ENCODE measurements at places on chromosomes 1 and 21.

GRCh38 chr1:82162486-82163420, 362.0 kb downstream of the ADGRL2 start:
- DNase-seq, result no peak

- no peak for DNase-seq
These were observed 563.9 kb downstream of the NPHP4 start for GRCh38 chr1:5428351-5428750.

- DNase-seq, result no peak
These were observed 33.5 kb downstream of the ZMYM1 start for GRCh38 chr1:35112668-35113067.

- DNase-seq, result no peak
These were observed 10.9 kb upstream of the METTL25B start for GRCh38 chr1:156717351-156717750.

GRCh38 chr21:36966821-36967768, 626 bp upstream of the HLCS start:
- no peak for DNase-seq

GRCh38 chr1:58781541-58782177, 2.2 kb downstream of the JUN start:
- peak; percentile 76 for DNase-seq

GRCh38 chr1:22334860-22335550, 116.6 kb upstream of the ZBTB40 start:
- DNase-seq, result no peak

DNA sequence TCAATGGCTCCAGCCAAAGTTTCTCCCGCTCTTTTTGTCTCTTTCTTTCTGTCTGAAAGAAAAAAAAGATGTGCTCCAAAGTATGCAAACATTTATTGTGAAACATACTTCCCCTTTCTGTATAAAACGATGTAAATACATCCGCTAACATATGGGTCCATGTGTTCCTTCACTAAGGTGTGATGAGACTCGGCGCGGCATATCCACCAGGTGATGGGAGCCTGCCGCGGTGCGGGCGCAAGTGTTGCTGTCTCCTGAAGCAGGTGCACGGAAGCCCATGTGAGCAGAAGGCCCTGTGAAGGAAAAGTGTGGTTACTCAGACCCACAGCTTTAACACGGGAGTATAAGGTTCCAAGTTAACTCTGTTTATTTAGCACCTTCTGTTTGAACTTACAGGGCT, 466.6 kb upstream of the C1orf87 start:
- no peak for DNase-seq

DNA sequence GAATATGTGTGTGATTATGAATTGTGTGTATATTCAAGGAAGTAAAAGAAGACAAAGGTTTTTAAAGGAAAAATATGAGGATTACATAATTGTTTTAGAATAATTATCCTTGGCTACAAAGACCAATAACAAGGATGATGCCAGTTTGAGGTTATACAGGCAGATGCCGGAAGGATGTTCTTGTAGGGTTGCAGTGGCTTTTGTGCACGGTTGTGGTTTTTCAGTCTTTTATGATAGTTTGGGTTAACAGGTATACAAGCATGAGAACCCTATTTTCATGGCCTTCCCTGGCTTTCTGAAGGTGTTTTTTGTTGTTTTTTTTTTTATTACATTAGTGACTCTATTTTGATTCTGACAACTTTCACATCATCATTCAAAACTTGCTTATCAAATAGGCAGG, 4.9 kb downstream of the CR2 start:
- no peak for DNase-seq

GRCh38 chr1:12114340-12114683, 51.2 kb downstream of the TNFRSF8 start:
- no peak for DNase-seq

DNA sequence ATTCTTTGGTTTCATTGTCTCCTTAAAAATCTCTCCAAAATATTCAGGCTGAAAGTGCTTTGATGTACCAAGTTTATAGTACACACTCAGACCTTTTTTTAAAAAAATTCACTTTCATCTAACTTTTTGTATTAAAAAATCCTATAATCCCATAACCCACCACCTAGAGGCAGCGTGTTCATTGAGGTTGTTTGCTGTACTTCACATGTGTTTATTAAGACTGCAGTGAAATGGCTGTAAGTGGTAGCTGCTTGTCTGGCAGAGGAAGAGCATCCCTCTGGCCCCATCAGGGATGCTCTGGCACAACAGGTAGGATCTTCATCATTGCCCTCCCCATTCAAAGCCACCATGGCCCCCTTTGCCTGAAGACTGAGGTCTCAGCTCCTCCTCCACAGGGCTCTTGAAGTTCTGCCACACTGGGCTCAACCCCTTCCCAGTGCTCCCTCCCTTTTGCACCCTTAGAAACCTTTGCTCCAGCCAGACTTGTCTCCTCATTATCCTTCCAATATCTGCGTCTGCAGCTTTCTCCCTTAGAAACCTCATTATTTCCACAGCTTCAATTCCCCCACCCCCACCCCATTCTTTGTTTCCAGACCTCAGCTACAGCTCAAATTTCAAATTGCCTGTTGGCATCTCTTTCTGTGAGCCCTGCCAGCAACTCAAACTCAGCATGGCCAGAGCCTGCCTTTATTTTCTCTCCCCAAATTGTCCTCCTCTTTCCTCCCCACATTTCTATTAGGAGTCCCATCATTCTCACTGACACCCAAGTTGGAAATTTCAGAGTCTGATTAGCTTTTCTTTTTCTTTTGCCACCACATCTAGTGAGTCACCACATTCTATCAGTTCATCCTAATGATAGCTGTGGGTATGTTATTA, 369.6 kb upstream of the USP24 start:
- DNase-seq, result peak; percentile 69

- DNase-seq, result no peak
These were observed 550 bp downstream of the ACKR1 start for GRCh38 chr1:159205225-159205624.

DNA sequence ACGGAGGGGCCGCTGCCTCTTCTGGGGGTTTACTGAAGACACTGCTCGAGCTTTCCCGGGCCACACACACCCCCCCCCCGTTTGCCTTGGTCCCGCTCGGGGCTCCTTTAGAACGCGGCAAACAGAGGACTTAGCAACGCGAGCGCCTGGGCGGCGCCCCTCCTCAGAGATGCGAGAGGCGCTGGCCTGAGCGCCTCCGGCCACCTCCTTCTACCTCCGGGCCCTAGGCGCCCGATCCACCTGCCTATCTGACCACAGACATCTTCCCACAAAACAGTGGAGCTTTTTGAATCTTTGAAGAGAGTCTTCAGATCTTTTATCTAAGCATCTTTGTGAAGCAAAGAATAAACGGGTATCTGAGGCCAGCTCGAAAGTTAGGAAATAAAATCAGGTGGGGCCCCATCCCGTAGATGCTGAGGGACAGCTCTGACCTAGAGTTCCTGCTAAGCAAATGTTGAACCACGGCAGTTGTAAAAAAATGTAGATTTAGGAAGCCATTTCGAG, 436 bp upstream of the TTLL7 start:
- peak; percentile 91 for DNase-seq

- DNase-seq, result no peak
These were observed 44.0 kb downstream of the NRIP1 start for GRCh38 chr21:15020797-15021196.

GRCh38 chr1:215133532-215133931, 51.0 kb downstream of the KCNK2 start:
- no peak for DNase-seq

GRCh38 chr1:66231217-66231616, 302.7 kb upstream of the SGIP1 start:
- no peak for DNase-seq

GRCh38 chr1:23566304-23566703, 7.0 kb upstream of the ID3 start:
- no peak for DNase-seq

DNA sequence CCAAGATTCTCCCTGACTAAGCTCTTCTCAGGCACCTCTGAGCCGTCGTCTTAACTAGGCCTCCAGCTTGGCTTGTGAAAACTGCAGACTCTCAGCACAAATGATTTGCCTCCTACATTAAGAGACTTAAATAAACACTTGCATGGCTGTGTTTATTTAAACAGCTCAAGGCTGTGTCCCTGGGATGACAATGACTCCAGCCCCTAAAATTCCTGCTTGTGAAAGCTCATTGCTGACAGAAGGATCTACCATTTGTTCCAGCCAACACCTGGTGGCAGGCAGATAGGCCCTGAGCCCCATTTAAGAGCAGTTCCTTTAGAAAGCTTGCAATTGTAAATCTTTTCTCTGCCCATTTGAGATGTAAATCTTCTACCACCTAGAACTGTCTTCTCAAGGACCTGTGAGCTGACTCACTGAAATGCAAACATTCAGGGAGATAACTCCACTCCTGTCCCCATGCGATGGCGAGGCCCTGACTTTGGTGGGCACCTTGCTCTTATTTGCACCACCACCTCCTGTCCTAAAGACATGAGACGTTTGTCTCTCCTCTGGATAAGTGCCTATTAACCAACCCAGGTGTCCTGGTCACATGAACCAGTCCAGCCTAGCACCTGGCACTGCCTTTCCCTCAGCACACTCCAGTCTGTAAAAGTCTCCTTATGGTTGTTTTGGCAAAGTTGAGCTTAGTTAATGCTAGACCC, 15.1 kb upstream of the PCP4 start:
- no peak for DNase-seq

DNA sequence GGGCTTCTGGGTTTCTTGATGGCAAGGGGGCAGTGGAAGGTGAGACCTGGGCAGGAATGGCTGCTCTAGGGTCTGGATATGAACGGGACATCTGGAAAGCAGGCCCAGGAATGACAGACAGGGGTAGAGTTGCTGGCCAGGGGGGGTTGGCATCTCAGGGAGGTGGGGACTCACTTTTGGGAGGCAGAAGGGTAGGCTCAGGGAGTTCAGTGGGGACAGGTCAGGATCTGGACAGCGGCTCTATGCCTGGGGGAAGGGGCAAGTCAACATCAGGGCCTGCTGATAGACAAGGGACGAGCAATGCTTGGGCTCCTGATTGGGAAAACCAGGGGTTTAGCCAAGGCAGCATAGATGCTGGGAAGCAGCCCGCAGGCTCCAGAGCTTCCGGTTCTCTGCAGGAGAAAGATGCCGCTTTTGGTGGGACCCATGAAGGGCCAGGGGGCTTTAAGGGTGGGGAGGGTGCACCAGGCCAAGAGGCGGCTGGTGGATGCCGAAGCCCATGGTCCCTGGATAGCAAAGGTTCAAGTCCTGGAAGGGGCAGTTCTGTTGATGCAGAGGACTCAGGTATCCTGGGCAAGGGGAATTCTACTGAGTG, 21.9 kb downstream of the IGFN1 start:
- no peak for DNase-seq

DNA sequence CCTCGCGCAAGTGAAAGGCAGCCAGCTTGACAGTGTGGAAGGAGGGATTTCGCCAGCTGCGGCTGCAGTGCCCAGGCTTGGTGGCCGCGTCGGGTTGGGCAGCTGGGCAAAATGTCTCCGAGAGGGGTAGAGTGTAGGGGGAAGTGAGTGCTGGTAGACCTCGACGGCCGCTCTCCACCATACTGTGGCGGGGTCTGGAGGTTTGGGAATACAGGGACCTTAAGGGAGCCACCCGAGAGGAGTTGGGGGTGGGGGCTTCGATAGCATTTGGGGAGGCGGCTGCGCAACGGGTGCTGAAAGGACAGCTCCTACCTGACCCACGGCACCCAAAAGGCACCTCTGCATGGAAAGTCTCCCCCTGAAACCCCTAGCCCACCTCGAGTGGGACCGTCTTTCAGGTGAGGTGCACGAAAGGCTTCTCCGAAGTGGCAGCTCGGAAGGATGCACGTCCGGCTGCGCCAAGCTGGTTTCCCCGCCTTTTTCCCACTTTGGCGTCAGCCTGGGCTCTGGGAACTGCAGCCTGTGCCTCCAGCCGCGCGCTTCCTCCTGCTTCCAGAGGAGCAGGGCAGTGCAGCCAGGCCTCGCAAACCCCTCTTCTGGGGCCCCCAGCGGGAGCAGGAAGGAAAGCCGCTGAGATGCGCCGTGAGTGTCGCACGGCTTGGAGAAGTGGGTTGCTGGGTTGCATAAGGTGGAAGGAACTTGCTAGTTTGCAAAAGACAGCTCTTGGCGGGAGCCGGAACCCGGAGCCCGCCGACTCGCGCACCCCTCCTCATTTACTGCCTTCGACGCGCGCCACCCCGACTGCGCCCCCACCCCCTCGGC, 531 bp upstream of the HMGN2 start:
- peak; percentile 36 for DNase-seq

DNA sequence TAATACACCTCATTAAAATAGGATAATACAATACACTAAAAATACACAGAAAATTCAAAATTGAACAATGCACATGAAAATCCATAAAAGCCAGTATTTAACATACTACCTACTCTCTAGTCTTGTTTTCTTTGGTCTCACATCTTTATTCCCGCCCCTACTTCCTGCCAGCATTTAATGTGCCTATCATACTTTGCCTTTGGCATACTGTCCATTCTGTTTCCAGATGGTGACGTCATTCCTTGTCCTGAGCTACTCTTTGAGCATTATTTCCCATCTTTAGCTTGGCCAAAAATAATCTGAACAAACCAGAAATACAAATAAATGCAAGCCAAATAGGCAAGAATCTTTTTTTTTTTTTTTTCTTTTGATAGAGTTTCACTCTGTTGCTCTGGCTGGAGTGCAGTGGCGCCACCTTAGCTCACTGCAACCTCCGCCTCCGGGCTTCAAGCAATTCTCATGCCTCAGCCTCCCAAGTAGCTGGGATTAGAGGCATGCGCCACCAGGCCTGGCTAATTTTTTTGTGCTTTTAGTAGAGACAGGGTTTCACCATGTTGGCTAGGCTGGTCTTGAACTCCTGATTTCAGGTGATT, 4.4 kb downstream of the HFM1 start:
- no peak for DNase-seq

GRCh38 chr21:35607406-35607805, 452.9 kb downstream of the SETD4 start:
- DNase-seq, result no peak

DNA sequence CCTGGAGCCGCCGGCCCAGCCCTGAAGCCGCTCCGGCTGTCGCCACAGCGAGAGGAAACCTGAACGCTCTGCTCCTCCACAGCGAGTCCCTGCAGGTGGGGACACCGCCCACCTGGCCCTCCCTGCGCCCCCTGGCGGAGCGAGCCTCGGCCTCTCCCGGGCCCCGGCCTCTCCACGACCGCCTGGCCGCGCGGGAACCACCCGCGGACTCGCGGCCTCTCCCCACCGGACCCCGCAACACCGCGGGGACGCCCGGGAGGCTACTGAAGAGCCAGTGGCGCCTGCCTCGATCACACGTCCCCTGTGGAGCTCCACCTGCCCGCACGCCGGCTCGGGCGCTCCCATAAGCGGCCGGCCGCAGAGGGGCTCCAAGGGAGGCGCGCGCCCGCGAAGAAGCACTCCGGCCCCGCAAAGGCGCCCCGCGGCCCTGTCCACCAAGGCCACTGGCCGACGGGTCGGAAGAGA, 109.6 kb downstream of the KCNN3 start:
- no peak for DNase-seq

- no peak for DNase-seq
These were observed 106.0 kb downstream of the RABGAP1L start for GRCh38 chr1:174265282-174265681.

All from midbrain (tissue), 1 donor.